Glutamatergic neuron (in vitro differentiated cells): ENCODE measurements at places on chromosomes 13 and 19. TPM values are rescaled to one million over a fixed set of nuclear protein-coding genes. Genes with fewer than 3 reads are reported as not detected.

DNA sequence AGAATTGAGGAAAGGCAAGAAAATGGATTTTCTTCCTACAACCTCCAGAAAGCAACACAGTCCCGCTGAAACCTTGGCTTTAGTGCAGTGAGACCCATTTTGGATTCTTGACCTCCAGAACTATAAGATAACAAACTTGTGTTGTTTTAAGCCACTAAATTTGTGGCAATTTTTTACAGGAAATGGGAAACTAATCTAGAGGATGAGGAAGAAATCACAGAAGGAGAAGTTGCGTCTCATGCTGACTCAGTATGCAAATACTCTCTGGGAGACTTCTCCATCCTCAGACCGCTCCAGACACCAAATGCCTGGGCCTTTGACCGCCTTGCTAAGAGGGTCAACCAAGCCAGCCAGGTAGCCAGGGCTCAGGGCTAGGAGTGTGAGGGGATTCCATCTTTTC lies 13.1 kb upstream of the CEACAM16 start:
- H3K27me3 ChIP-seq: peaks cover 4% of the 10 kb centered on the region
- DNase-seq: no peak

AMH gene
- total RNA-seq: 11.0 TPM

- no peaks in the 10 kb centered on the region for H3K36me3 ChIP-seq
- no peak for DNase-seq
- H3K27ac ChIP-seq: no peak overlapping the region
- H3K27me3 ChIP-seq: peaks cover 2% of the 10 kb centered on the region
- no peak overlapping the region for H3K4me3 ChIP-seq
- no peaks in the 10 kb centered on the region for H3K4me1 ChIP-seq
Measured at GRCh38 chr13:111518161-111518792, 197.8 kb downstream of the TEX29 start.

CNFN gene
- 2.8 TPM for total RNA-seq

GRCh38 chr13:86174622-86175021 lies 375.4 kb upstream of the SLITRK6 start:
- no peaks in the 10 kb centered on the region for H3K4me1 ChIP-seq
- no peaks in the 10 kb centered on the region for H3K36me3 ChIP-seq
- no peak overlapping the region for H3K4me3 ChIP-seq
- H3K27ac ChIP-seq: no peak overlapping the region
- no peak for DNase-seq
- no peaks in the 10 kb centered on the region for H3K27me3 ChIP-seq

DNA sequence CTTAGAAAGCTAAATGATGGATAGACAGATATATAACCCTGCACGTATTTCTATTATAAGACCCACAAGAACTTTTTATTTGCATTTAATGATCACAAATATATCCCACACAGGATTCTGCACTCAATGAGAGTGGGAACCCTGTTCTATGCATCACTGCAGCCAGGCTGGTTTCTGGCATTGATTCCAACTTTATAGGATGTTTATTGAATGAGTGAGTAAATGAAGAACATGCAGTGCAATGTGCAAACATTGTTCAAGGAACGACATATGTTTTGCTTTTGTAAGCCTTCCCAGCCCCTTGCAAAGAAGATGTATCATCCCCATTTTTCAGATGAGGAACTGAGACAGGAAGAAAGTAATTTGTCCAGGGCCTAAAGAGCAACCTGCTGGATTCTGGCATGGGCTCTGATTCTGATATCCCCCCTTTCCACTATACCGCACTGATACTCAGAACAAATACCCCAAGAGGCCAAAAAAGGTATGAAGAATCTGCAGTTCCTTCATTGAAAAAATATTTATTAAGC lies 246.3 kb downstream of the LACC1 start:
- no peak for DNase-seq
- H3K4me3 ChIP-seq: no peak overlapping the region
- H3K4me1 ChIP-seq: no peaks in the 10 kb centered on the region
- H3K27me3 ChIP-seq: no peaks in the 10 kb centered on the region
- no peak overlapping the region for H3K27ac ChIP-seq

DNA sequence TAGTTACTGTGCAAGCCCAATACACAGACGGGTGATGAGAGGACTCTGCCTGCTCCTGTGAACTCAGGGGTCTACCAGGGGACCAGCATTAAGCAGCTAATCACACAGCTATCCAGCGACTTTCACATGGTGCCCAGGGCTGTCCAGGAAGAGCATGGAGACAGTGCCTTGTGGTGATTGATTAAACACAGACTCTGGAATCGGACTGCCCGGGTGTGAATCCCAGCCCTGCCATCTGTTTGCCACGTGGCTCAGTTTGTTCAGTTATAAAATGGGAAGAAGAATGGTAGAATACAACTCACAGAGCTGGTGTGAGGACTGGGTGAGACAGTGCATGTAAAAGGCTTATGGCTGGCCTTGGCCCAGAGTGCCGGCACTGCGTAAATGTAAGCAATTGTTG lies 42.1 kb upstream of the NPAS1 start:
- peak overlapping the region; percentile 35 for H3K27ac ChIP-seq
- H3K36me3 ChIP-seq: no peaks in the 10 kb centered on the region
- peaks cover 1% of the 10 kb centered on the region for H3K27me3 ChIP-seq
- peaks cover 36% of the 10 kb centered on the region for H3K4me1 ChIP-seq

DNA sequence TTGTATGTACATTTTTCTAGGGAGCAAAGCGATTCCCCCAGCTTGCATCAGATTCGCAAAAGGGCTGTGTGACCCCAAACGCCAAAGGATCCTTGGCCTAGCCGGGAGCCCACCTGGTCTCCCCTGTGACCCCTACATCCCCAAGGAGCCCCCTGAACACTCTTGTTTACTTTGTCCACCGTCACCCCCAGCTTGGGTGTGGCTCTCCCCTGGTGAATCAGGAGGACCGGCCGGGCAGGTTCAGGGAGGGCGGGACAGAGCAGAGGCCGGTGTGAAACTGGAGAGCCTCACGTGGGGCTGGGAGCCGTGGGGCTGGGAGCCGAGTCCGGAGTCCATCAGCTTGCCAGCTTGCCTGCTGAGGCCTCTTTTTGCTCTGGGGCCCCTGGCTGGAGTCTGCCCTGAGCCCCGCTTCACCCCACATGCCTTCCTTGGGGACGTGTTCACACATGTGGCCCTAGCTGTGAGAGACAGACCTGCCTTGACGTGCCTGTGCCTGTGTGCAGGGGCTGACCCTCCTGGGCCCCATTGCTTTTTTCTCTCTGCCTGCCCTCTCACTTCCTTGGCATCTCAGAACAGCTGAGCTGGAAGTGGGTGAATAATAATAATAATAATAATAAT lies 2.0 kb downstream of the ITPKC start:
- peak overlapping the region; percentile 90 for H3K27ac ChIP-seq
- peaks cover 22% of the 10 kb centered on the region for H3K4me1 ChIP-seq
- H3K27me3 ChIP-seq: peaks cover 7% of the 10 kb centered on the region
- peak; percentile 54 for DNase-seq
- no peaks in the 10 kb centered on the region for H3K36me3 ChIP-seq
- peak overlapping the region; percentile 91 for H3K4me3 ChIP-seq

ZNF571 gene
- total RNA-seq: 6.1 TPM

GRCh38 chr13:47480951-47481350 lies 520.1 kb downstream of the SUCLA2 start:
- H3K27ac ChIP-seq: no peak overlapping the region
- peaks cover 4% of the 10 kb centered on the region for H3K4me1 ChIP-seq
- H3K4me3 ChIP-seq: no peak overlapping the region
- DNase-seq: no peak
- no peaks in the 10 kb centered on the region for H3K27me3 ChIP-seq
- no peaks in the 10 kb centered on the region for H3K36me3 ChIP-seq

- H3K36me3 ChIP-seq: no peaks in the 10 kb centered on the region
- H3K27ac ChIP-seq: no peak overlapping the region
- H3K4me3 ChIP-seq: no peak overlapping the region
- H3K27me3 ChIP-seq: peaks cover 2% of the 10 kb centered on the region
Measured at GRCh38 chr19:51392701-51393100, 2.3 kb upstream of the C19orf84 start.

DNA sequence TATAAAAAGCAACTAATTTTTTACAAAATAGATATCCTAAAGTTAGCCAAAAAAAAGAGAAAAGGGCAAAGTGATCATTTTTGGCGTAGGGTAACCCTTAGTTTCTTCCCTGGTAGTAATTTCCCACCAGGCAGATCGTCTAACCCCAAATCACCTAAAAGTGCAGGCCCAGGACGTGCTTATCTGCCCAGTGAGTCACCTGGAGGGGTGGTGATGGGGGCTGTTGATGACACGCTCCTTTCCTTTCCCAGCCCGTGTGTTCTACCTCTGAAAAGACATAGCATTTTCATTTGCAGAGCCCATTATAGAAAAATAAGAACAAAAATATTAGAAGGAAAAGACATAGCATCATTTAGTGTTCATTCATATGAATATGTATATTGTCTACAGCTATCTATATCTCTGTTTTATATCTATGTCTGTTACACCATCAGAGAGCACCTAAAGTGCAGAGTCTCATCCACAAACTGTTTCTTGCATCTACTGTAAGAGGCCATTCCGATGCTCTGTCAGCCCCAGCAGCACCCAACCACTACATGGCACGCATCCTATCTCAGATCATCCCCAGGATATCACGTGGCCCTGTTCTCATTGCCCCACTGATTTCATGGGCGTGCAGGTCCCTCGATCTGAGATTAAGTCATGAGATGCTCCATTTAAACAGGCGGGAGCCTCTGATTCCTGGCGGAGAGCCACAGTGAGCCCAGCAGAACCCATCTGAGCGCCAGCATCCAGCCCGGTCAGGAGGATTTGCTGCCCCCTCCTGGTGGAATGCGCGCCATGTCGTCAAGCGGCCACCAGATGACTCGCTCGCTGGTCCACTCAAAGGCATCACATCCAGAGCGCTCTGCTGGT lies 8.5 kb upstream of the LILRB3 start:
- H3K4me3 ChIP-seq: peak overlapping the region; percentile 0
- peaks cover 2% of the 10 kb centered on the region for H3K27me3 ChIP-seq
- peaks cover 11% of the 10 kb centered on the region for H3K36me3 ChIP-seq
- no peaks in the 10 kb centered on the region for H3K4me1 ChIP-seq

ZNF134 gene
- 41.2 TPM for total RNA-seq

DNA sequence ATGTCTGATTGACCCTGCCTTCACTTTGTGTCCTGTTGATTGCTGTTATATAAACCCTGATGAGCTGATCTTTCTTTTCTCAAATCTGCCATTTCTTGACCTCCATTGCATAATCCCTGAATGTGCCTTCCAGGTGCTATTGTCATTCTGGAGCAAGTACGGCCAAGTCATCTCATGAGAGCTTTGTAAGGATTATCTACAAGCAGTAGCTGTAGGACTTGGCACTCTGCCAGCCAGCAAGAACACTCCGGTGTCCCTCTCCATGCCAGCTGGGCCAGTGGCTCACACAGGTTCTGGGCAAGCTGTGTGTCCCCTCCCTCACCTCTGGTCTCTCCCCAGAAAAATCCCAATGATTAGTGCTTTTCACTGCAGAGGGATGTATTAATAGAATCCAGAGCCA lies 348.1 kb downstream of the FOXO1 start:
- no peaks in the 10 kb centered on the region for H3K4me1 ChIP-seq
- no peak overlapping the region for H3K4me3 ChIP-seq
- H3K27me3 ChIP-seq: peaks cover 2% of the 10 kb centered on the region
- peaks cover 4% of the 10 kb centered on the region for H3K36me3 ChIP-seq
- no peak overlapping the region for H3K27ac ChIP-seq

- H3K4me1 ChIP-seq: peaks cover 3% of the 10 kb centered on the region
- no peak overlapping the region for H3K27ac ChIP-seq
- no peak for DNase-seq
- no peaks in the 10 kb centered on the region for H3K36me3 ChIP-seq
- H3K4me3 ChIP-seq: no peak overlapping the region
Measured at GRCh38 chr13:39913928-39914327, 258.5 kb downstream of the COG6 start.

- H3K4me1 ChIP-seq: peaks cover 5% of the 10 kb centered on the region
- peak; percentile 13 for DNase-seq
- H3K27ac ChIP-seq: no peak overlapping the region
- no peaks in the 10 kb centered on the region for H3K36me3 ChIP-seq
Measured at GRCh38 chr19:7931221-7932061, 5.5 kb upstream of the CTXN1 start.

DNA sequence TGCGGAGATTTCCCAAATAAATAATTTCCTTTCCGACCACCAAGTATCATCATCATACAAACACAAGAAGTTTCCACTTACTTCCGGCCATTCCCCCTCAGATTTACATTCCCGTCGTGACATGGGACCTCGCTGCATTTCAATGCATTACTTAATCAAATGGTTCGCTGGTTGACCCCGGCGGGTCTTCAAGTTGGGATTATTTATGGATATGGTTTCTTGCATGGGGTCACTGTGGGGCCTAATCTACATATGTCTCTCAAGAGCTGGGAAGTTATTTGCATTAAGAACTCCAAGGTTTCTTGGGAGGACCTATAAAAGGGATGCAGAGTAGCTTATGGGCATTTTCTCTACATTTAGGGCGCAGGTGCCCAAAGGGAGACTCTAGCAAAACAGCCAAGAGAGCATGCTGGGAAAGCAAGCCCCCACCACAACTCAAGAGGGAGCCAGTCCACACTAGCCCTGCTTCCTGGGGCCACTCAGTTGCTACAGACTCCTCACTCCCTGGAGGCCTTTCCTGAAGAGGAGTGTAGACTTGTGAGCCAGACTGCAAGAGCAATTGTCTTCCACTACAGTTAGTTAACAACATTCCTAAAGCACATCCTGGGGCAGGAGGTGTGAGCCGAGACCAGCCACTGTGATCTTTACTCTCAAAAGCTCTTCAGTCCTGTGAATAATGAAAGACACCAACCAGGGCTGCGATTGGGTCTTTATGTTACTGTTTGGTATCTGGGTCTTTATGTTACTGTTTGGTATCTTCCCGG lies 125.3 kb downstream of the KATNAL1 start:
- H3K27me3 ChIP-seq: peaks cover 2% of the 10 kb centered on the region
- no peak for DNase-seq
- no peak overlapping the region for H3K27ac ChIP-seq
- no peak overlapping the region for H3K4me3 ChIP-seq

ZNF473 gene
- total RNA-seq: 13.4 TPM

PTH2 gene
- total RNA-seq: 2.5 TPM

- peaks cover 5% of the 10 kb centered on the region for H3K27me3 ChIP-seq
- no peaks in the 10 kb centered on the region for H3K4me1 ChIP-seq
- H3K27ac ChIP-seq: no peak overlapping the region
- peaks cover 12% of the 10 kb centered on the region for H3K36me3 ChIP-seq
- DNase-seq: no peak
Measured at GRCh38 chr13:41520660-41521630, 63.6 kb downstream of the RGCC start.

LILRB3 gene
- not detected for total RNA-seq

DNA sequence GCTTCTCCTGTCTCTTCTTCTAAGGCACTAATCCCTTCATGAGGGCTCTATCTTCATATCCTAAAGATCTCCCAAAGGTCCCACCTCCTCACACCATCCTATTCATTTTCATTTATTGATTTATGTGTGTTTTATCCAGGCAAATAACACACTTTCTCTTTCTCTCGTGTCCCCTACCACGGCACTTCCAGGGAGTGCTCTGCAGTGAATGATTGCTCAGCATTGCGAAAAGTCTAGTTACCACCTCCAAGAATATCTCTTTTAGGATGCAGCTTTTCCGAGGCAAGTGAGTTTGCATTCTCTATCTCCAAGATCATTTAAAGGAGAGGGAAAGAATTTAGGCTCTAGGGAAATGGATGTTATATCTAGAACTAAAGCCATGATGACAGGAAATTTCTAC lies 101.7 kb downstream of the MIPEP start:
- no peak overlapping the region for H3K4me3 ChIP-seq
- peaks cover 2% of the 10 kb centered on the region for H3K4me1 ChIP-seq
- no peak for DNase-seq
- no peak overlapping the region for H3K27ac ChIP-seq

ZNF729 gene
- not detected for total RNA-seq
